Esophagus muscularis mucosa (tissue), 4 donors: ENCODE measurements at places on chromosomes 1 and 21. TPM values are rescaled to one million over a fixed set of nuclear protein-coding genes. Genes with fewer than 3 reads are reported as not detected.

Gene CCDC28B
- total RNA-seq = 7.6 TPM

DNA sequence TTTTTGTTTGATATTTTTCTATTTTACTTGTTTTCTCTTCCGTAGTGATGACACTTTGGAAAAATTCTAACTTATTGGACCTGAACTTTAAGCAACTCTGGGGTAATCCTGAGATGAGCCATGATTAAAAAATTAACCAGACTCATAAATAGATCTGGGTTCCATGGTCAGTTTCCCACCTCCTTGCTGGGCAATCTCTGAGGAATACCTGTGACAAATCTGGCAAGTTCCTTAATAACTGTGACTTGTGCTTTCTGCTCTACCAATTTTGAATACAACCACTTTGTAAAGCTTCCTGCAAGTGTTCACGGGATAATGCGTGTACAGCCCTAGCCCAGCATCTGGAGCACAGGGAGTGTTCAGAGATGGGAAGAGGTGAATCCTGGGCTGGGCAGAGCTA lies 3.3 kb downstream of the OVGP1 start:
- no peak for DNase-seq

Gene B3GALT2
- 2.5 TPM for total RNA-seq

Gene MMEL1
- total RNA-seq = not detected

Gene FCRL1
- 0.66 TPM for total RNA-seq

Gene EPS8L3
- not detected for total RNA-seq

Gene CRYAA
- total RNA-seq = not detected

Gene PROK1
- total RNA-seq = not detected

DNA sequence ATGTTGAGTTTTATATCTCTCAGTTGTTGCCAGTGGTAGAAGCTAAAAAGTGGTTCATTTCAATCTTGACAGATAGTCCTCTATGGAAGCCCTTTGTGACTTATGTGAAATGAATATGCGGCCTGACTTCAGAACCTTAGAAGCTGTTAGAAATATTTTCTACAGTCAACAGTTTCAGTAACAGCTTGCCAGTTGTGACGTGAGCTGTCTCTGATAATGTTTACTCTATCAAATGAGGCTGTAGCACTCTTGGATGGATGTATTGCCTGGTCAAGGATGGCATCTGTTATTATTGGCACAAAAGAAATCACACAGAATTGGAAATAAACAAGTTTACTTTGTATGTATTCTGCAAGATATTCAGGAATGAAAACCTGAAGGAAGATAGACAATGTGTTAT lies 31.9 kb downstream of the SNX7 start:
- DNase-seq = no peak

DNA sequence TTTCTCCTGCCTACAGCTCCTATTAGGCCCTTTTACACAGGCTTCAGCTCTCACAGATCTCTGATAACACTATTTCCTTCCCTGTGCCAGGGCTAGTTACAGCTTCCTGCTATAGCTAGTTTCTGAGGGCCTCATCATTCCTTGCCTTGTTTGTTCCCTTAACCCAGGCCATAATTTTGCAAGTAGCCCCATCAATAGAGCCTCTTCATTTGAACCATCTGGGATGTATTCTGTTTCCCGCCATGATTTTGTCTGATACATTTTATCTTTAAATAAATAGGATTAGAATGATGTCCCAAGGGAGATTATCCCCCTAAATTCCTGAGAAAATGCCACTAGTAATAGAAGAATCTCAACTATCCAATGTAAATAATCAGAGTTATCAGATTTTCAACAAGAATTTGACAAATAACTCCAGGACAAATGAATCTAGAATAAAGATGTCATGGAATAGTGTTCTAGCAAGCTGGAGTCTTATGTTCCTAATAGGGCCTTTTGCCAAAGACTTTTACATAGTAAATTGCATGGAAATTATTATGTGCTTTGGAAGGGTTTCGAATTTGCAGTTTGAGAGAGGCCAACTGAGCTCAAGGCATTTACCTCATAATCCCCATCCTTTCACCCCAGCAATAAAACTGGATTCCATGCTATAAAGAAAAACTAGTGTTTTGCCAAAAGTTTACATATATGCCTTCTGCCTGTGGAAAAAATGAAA lies 16.1 kb downstream of the IFT25 start:
- no peak for DNase-seq

DNA sequence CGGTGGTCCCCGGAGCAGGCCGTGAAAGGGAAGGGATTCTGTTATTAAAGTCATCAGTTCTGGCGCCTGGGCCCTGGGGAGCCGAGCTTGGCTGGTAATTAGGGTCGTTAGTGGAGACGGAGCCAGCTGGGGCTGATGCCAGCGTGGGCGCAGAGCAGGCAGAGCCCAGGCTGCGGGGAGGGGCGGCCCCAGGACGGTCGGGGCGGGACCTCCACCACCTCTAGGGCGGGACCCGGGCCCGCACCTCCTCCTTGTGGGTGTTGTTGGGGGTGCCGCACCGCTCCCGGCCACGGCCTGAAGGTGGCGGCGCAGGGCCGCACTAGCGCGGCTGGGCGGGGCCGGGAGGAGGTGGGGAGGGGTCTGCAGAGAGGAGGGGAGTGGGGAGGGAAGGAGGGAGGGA lies 470.6 kb downstream of the PTPRU start:
- no peak for DNase-seq

DNA sequence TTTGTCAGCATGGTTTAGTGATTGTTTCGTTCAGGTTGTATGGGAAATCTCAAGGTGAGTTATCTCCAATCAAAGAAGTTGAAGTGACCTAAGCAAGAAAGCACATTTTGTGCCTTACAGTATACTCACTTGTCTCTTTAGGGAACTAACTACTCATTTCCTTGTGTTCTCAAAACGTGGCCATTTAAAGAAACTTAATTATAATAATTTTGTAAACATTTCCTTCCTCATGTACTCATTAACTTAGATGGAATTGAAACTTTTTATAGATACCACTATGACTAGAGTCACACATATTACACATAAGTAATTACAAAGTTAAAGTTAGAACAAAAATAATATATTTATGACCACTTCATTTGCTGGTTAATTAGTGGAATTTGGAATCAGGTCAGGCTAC lies 552.6 kb downstream of the MRPL39 start:
- DNase-seq = no peak

Gene TLCD4
- 8.4 TPM for total RNA-seq

Gene MTARC2
- total RNA-seq = 22.9 TPM

DNA sequence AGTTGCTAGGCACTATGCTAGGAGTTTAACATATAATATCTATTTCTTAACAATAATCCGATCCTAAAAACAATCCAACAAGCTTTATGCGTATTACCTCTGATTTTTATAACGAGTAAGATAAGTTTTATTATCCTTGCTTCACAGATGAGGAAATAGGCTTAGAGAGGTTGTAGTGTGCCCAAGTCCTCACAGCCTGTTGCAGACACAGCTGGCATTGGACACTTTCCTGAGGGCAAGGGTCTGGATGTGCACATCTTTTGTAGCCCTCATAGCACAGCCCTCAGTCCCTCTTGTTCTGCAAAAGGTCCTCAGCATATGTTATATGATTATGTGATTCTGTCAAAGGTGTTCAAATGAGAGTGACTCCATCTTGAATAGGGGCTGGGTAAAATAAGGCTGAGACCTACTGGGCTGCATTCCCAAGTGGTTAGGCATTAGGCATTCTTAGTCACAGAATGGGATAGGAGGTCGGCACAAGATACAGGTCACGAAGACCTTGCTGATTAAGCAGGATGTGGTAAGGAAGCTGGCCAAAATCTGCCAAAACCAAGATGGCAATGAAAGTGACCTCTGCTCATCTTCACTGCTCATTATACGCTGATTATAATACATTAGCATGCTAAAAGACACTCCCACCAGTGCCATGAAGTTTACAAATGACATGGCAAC lies 75.7 kb upstream of the F3 start:
- DNase-seq = no peak

DNA sequence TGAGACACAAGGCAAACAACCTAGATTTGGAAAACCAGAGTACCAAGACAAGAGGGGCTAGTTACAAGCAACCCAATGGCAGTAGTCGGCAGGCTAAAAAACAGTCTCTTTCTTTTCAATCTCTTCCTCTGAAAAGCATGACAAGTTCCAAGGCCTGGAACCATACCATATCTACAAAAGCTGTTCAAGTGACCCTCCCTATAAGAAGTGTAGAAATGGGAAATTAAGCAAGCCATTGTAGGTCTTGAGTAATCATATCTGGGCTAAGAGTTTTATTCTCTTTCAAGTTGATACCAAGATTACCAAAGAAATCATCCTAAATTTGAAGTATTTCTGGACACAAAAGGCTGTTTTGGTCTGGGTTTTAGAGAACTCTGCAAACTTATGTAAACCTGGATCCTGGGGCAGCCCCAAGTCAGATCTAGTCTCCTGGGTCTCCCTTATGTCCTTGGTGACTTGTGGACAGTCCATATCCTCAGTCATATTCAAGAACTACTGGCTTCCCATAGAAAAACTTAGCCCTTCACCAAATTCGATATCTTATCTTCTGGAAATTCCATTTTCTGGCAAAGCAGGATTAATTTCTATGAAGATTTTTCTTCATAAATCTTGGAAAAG lies 24.7 kb downstream of the FMO3 start:
- DNase-seq = no peak

Gene NBPF19
- total RNA-seq = 12.1 TPM

Gene CLCNKB
- total RNA-seq = not detected

Gene TMEM54
- 131 TPM for total RNA-seq

- DNase-seq = no peak
Measured at GRCh38 chr1:156524481-156524869, 23.9 kb upstream of the MEF2D start.

GRCh38 chr1:242140836-242141235 lies 141.9 kb upstream of the MAP1LC3C start:
- DNase-seq = no peak

GRCh38 chr1:190476321-190476720 lies 1.3 kb downstream of the BRINP3 start:
- DNase-seq = no peak

Gene CD1B
- total RNA-seq = not detected

Gene FAM76A
- total RNA-seq = 15.6 TPM

GRCh38 chr1:201207046-201207445 lies 16.4 kb downstream of the IGFN1 start:
- DNase-seq = no peak

DNA sequence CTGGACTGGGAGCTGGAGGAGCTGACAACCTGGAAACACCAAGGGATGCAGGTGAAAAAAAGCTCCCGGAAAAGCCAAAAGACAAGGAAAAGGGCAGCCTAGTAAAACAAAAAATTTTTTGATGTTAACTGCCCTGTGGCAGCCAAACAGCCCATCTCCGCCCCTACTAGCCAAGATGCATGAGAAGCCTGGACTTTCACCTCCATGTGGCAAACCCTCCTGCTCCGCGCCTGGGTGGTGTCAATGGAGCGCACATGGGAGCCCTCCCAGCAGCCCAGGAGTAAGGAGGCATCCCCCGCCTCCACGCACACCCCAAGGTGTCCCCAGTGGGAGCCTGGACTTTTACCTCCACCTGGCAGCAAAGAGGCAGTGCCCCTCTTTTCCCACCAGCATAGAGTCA lies 30.5 kb downstream of the LEMD1 start:
- DNase-seq = peak; percentile 70

DNA sequence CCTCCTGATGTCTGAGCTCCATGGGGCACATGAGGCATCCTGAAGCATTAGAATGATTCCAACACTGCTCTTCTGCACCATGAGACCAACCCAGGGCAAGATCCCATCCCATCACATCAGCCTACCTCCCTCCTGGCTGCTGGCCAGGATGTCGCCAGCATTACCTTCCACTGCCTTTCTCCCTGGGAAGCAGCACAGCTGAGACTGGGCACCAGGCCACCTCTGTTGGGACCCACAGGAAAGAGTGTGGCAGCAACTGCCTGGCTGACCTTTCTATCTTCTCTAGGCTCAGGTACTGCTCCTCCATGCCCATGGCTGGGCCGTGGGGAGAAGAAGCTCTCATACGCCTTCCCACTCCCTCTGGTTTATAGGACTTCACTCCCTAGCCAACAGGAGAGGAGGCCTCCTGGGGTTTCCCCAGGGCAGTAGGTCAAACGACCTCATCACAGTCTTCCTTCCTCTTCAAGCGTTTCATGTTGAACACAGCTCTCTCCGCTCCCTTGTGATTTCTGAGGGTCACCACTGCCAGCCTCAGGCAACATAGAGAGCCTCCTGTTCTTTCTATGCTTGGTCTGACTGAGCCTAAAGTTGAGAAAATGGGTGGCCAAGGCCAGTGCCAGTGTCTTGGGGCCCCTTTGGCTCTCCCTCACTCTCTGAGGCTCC lies 11.1 kb upstream of the RASSF5 start:
- no peak for DNase-seq

DNA sequence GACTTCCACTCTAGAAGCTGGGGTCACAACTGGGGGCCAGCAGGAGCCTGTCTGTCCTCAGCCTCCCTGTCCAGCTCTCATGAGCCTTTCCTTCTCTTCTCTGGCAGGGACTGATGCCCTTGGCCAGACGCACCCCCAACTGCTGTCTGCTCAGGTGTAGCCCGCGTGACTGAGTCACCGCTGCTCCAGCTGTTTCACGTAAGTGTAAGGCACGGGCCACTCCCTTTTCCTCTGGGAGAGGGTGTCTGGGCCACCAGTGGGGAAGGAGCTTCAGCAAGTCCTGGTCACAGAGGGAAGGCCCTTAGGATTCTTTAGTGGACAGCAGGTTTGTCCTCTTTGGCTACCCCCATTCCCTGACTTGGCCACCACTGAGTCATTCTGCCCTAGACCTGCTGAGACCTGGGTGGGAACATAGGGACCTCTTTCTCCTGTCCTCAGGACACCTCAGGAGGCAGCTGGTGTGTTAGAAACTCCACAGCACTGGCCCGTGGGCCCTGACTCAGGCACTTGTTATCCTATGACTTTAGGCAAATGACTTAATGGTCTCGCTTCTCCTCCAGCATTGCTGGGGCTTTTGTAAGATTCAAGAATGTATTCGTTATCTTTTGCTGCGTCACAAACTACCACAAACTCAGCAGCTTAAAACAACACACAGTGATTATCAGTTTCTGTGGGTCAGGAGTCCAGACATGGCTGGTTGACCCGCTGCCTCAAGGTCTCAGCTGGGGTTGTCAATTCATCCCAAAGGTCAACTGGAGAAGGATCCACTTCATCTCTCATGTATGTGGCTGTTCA lies 64.8 kb downstream of the FAM163A start:
- DNase-seq = no peak

- DNase-seq = no peak
Measured at GRCh38 chr1:158149175-158149574, 31.5 kb upstream of the CD1D start.

- no peak for DNase-seq
Measured at GRCh38 chr1:212514782-212515181, 82.1 kb downstream of the NENF start.

Gene SOX13
- 22.8 TPM for total RNA-seq

DNA sequence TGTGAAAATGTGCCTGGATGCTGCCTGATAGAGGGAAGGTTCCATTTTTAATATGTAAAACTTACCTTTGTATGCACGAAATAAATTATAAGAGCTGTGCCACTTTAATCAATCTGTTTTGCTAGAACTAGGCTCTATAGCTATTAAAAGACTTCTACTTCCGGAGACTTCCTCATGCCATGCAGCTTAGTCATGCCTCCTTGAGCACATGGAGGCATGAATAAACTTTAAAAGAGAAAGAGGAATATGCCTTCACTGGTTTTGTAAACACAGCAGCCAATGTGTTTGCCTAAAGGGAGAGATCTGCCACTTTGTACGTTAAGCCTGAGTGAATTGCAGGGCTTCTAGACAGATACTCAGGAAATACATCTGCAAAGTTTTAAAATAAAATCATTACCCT lies 604.6 kb downstream of the LRRIQ3 start:
- DNase-seq = no peak
